Vagina (tissue), 2 donors: ENCODE measurements at places on chromosomes 12 and 14.

DNA sequence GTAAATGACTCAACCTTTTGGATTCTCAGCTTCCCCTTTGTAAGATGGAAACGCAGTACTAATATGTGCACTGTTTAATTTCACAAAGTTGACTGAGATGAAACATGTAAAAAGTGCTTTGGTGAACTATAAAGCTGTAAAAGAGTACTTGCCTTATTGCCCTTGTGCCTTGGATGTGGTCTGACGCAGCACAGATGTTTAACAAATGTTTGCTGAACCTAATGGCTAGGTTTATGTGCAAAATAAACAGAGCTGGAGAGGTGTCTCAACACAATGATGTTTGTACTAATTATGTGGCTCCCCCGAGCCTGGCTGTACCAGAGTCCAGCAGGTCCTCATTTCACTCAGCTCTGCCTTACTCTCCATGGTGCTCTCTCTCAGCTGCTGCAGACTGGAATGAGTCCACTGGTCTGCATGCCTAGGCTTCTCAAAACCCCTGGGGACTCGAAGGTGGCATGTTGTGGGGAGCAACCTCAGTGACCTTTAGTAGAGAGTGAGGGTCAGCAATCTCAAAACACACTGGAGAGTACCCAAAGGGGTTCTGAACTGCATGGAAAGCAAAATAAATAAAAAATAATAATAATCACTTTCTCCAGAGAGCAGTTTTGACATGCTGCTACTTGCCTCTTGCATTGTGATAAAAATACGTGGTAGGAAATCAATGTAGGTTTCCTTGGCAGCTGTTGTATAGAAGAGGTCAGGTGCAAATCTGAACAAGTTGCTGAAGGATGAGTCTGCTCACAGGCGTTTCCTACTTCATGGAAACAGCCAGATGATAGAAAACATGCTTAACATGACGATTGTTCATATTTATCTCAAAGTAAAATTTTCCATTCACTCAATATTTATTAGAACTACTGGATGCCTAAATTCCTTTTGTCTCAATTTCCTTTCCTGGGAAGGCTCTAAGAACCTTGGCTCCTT is 8.5 kb upstream of the AMIGO2 start:
- DNase-seq, result no peak

- DNase-seq, result peak; percentile 83
Measured at GRCh38 chr14:77036484-77037214, 8.1 kb upstream of the IRF2BPL start.

- DNase-seq, result no peak
Measured at GRCh38 chr12:119989731-119990381, 820 bp downstream of the BICDL1 start.

GRCh38 chr12:53205747-53206419 is 1.2 kb downstream of the ITGB7 start:
- DNase-seq, result no peak

GRCh38 chr12:69092137-69092536 is 147.2 kb upstream of the CPSF6 start:
- no peak for DNase-seq

DNA sequence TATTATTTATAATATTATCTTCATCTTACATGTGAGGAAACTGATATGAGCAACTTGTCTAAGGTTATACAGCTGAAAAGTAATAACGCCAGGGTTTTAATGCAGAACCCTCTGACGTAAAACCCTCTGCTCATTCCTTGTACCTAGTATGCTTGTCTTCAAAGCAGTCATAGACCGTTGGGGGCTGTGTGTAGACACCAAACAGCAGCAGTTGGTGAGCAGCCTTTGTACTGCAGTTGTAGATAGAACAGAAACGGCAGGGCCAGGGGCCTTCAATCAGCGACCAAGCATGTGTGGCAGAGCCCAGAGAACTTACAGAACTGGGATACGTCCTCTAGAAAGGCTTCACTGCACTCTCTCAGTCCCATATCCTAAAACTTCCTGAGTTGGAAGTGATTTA is 28.1 kb downstream of the EVL start:
- no peak for DNase-seq
